ENCODE measurements at places on chromosomes 2 and 18.

DNA sequence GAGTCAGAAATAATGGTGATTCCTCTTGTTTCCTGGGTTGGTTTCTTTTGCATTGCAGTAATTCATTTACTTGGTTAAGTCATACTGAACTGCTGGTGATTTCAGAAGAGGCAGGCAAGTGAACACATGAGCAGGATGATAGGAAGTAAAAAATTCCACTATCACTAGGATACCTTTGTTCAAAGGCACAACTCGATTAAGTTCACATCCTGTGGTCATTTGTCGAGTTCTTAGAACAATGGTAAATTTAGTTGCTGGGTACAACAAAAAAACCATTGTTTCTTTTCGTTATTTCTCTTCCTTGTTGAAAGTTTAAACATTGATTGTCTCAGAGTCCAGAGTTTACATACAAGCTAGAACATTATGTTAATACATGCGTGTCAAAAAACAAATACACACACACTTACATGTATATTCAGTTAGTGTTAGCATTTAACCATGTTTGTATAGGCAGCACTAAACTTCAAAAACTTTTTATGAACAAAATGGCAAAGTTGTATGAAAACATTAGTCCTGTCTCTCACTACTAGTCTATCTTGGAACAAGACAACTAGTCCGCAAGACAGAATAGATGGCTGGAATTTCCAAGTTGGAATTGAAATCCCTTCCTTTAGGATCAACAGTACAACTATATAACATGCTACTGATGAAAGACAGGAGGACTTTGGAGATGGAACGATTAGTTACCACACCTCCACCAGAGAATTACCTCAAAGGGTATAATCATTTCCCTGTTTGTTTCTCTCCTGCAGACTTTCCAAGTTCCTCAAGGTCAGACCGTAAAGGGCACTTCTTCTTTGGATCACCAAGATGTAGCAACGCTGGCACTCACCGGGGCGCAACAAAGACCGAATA is 26.2 kb downstream of the STK39 start:
- DNase-seq = no peak

DNA sequence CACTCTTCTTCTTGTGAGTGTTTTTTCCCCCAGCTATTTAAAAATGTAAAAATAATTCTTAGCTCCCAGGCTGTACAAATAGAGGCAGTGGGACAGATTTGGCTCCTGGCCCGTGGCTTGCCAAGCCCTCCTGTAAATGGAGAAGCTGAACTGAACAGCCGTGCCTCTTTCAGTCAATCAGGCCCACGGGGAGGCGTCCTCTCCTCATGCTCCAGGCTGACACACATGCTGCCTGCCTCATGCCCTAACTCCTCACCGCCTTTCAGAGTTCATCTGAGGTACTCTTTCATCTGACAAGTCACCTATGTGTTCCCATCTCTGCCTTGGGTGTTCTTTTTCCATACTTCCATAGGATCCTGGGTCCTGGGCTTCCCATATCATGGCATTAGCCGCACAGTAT is 58.9 kb downstream of the BMP10 start:
- DNase-seq = no peak

DNA sequence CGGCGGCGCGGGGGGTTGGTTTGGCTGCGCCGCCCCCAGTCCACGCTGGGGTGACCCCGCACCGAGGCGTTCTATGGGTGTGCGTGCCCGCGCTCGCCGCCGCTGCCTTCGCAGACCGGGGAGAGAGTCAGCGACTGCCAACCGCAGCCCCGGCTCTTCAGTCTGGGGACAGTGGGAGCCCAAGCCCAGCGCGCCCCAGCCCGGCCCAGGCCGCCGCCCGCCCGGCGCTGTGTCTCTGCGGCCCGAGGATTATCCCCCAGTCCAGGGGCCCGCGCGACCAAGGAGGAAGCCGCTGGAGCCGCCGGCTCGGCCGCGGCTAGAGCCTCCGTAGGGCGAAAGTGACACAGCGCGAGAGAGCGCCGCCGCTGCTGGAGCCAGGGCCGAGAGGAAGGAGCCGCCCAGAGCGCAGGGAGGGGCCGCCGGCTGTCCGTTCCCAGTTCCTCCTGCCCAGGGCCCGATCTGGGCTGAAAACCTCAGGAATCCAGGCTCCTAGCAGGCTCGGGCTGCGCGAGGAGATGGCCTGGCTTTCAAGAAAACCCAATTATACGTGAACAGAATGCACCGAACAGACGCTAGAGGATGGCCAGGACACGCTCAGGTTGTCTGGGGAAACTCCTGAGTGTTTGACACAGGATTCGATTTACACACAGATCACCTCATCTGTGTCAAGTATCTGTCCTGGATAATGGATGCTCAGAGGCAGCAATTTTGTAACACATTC is 2.4 kb downstream of the CTIF start:
- no peak for DNase-seq

GRCh38 chr18:46169464-46169941 is 65.3 kb downstream of the HAUS1 start:
- no peak for DNase-seq
